Tibial nerve (tissue), 4 donors: ENCODE measurements at places on chromosomes 3 and 15. TPM values are rescaled to one million over a fixed set of nuclear protein-coding genes. Genes with fewer than 3 reads are reported as not detected.

DNA sequence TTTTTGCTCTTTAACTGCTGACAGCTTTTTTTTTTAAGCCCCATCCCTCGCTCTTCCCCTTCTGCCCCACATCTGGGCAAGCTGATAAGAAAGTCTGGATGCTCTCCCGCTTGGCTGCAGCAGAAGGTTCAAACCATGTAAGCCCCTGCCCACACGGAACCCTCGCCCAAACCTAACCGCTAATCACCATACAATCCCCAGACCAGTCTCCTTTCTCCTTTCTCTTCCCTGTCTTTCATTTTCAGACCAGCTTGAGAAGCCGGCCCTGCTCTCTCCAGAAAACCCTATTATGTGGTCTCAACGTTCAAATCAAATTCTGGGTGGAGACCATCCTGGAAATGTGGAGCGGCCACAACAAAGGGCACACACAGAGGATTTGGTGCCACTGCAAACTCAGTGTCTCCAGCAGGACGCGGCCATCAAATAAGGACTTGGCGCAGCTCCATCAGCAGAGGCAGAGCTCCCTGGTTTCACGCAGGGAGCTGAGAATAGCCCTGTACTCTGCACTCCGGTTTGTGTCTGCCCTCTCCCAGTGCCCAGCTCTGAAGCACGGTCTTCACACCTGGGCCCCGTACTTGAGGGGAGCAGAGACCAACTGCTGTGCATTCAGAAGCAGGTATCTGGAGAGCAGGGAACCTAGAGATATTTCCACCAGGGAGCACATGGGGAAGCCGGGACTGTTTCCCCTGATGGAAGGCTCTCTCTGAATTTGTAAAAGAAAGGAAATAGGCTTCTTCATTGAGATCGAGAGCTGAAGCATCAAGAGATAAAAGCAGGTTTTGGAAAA is 92.6 kb downstream of the XXYLT1 start:
- no peak for DNase-seq

DNA sequence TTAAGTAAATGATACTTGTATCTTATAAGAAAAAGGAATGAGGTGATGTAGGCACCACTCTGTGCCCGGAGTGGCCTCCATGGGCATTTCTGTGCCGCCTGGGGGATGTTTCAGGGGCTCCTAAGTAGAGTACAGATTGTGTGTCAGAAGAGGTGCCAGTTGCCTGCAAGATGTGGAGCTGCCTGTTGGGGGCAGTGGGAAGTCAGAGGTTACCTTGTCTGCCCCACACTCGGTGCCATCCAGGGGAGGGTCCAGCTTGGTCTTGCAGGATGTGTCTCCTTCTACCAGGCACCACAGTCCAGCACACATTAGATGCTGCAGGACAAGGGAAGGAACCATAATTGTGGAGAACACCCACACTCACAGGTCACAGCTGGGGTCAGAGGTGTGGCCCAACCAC is 208.8 kb downstream of the ADAMTS17 start:
- no peak for DNase-seq

PP2D1 gene
- not detected for total RNA-seq

DNA sequence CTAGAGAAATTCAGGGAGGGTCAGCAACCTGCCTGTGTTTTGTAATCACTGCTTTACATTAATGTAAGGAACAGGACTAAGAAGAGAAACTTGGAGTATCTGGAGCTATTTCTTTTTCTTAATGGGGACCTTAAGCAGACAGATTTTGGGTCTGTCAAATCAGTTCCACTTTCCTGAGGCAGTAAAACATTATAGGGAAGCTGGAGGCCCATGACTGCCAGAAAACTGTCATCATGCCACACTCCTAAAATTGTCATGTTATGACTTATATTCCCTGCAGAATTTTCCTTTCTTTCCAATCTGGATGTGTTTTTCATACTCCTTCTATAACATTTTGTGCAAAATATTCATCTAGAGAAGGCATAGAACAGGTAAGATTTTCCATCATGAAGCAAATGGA is 28.8 kb downstream of the DGKG start:
- DNase-seq = no peak
